Skeletal muscle cell (primary cell): ENCODE measurements at places on chromosomes 5 and 9.

- no peak for DNase-seq
Measured at GRCh38 chr5:88251048-88251711, 17.5 kb downstream of the TMEM161B start.

DNA sequence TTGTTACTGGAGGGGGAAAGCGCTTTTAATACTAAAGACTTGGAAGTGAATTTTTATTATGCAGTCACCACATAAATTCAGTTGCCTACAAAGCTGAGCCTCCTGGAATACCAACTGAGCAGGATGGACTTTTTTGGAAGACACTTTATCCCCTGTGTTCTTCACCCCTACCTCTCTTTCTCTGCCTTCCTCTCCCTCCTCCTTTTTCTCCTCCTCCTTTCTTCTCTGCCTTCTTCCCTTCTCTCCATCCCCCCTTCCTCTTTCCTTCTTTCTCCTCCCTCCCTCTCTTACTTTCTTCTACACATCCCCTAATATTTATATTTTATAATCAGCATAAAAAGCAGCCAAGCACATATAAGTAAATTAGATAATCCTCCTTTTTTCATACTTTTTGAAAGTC is 39.6 kb downstream of the MAP3K1 start:
- DNase-seq, result no peak

- DNase-seq, result no peak
Measured at GRCh38 chr5:172164769-172165212, 23.2 kb downstream of the STK10 start.

GRCh38 chr9:72996684-72997314 is 43.9 kb upstream of the ALDH1A1 start:
- DNase-seq, result no peak

DNA sequence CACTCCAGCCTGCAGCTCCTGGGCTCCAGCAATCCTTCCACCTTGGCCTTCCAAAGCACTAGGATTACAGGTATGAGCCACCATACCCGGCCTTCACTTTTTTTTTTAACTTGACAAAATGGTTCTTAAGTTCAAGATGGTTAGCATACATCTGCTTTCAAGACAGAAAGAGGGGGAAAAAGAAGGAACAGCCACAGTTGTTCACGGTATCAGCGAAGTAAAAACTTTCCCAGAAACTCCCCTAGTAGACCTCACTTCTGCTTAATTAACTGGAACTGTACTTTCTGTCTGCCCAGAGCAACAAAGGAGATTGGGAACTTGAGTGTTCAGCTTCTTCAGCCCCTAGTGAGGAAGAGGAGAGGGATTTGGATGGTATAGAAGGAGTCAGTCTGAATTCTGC is 116.7 kb downstream of the UGCG start:
- DNase-seq, result no peak

- DNase-seq, result peak; percentile 68
Measured at GRCh38 chr9:81613002-81613812, 76.1 kb downstream of the TLE1 start.

DNA sequence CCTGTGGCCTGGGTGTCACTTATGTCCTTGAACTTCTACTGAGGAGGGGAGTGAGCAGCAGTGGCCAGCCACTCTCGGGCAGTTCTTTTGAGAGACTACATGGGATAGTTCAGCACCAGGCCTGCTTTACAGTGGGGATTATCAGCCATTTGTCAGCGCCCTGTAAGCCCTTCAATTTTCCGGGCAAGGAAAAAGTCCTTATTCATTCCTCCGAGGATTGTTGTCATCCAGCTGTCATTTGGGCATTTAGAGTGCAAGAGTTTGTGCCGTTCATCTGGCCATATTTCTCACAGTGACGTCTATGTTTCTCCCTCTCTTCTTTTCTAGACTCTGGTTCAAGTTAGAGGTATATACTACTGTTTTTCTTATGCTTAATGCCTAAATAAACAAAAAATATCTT is 172.8 kb downstream of the TLE4 start:
- no peak for DNase-seq

DNA sequence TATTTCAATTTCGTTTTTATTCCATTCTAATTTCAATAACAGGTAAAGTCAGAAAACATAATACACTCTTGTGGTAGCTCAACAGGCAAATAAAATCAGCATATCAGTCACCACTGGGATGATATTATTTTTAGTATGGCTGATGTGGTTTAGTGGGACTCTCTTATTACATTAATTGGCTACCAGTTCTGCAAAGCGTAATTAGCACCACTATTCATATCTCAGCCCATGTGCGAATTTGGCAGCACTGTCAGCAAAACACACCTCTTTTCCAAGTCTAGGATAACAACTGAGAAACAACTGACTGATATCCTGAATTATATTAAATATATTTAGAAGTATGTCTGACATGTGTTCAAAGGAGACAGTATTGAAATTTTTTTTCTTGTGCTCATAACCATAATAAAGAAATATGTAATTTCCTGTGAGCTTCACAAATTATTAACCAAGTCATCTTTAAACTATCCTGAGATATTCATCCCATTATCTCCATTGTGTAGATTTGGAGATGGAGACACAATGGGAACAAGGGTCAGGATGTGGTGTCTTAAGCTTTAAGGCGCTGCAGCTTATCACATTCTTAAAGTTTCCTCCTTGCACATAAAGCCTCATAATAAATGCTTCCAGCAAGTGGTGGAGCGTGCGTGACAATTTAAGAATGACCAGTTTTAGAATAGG is 212.4 kb downstream of the TLE1 start:
- no peak for DNase-seq

GRCh38 chr5:158354958-158355357 is 496.0 kb upstream of the CLINT1 start:
- no peak for DNase-seq

DNA sequence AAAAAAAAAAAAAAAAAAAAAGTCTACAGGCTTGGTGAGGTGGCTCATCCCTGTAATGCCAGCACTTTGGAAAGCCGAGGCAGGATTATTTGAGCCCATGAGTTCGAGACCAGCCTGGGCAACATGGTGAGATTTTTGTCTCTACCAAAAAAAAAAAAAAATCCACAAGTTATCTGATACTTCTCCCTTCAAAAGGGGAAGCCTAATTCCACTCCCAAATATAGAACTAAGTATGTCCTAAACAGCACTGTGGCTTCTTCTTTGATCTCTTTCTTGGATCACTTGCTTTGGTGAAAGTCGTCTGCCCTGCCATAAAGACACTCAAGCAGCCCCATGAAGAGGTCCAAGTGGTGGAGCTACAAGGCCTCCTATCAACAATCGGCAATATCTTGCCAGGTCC is 18.8 kb upstream of the STING1 start:
- no peak for DNase-seq

- peak; percentile 11 for DNase-seq
Measured at GRCh38 chr5:75461679-75462078, 49.8 kb downstream of the CERT1 start.

DNA sequence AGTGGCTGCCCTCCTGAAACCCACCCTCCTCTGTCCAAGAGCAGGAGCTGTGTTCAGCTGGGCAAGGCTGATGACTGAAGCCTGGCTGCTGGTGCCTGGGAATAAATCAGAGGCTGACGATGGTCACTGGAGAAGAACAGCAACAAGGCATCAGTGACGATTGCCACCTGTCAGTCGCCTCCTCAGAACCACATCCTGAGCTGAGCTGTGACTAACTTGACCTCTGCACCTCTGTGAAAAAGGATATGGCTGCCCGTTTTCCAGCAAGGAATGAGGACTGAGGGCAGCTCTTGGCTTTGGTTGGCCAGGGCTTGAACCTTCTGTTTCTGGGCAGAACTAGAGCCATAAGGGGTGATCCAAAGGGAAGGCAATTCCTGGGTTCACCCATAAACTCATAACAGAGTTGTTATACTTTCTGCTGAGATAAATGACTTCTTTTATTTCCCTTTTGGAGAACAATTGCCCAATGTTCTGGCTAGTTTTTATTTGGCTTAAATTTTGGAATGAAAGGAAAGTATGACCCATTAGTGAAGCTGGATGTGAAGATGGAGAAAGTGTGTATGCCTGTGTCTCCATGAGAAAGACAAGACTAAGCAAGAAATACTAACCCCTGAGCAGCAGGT is 40.1 kb downstream of the TRIP13 start:
- DNase-seq, result no peak

DNA sequence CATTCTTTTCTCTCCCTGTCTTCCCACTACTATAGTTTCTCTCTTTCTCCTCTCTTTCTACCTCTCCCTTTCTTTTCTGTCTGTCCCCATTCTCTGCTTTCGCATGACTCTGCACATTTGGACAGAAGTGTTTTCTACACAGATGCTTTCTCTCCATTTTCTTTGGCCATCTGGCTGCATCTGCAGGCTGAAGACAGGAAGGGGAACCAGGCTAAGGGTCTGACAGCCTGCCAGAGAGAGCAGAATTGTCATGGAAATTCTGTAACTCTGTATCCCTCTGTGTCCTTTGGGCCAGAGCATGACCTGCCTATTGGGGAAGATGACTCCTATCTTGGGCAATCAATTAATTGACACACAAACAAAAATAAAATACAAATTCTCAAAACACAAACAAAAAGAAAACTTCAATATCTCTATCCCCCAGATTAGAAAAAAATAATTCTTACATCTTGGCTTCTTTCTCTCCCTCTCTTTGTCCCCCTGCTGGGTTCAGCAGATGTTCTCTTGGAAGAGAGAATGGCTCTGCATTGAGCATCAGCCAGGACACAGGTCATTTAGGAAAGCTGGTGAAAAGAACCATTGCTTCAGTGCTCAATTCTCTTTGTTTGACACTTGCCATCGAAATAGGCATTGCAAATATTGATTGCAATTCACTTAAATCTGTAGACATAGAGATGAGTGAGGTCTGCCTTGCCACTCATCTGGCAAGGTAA is 415.9 kb upstream of the KLF4 start:
- no peak for DNase-seq

- DNase-seq, result no peak
Measured at GRCh38 chr5:57493034-57493433, 10.4 kb upstream of the ACTBL2 start.

DNA sequence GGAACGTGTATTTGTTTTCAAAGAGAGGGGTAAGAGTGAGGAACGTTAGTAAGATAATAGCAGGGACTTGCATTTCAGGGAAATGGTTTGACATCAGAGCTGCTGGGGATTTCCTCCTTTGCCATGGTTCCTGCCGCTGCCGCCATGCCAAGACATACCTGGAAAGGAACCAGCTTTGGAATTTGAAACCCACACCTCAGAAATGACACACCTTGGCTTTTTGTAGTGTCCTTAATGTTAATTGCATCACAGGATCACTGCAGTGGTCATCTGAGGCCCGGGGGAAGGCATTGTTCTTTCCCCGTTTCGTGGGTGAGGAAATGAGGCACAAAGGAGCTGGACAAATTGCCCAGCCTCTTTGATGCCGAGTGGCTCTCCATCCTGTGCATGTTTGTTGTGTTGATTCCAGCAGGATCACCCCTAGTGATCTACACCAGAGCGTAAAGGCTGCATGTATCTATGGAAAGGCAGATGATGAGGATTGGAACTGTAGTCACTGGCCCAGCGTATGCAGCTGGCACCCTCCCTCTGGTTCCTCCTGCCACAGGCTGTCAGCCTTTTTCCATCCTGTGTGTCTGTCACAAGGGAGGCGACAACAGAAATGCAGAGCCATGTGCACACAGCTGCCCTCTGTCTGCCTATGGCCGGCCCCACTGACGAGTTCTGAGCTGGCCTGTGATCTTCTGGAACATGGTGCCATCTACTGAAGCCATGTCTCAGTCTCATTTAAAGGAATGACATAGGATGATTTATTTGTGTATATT is 37.8 kb downstream of the SLC46A2 start:
- DNase-seq, result no peak

DNA sequence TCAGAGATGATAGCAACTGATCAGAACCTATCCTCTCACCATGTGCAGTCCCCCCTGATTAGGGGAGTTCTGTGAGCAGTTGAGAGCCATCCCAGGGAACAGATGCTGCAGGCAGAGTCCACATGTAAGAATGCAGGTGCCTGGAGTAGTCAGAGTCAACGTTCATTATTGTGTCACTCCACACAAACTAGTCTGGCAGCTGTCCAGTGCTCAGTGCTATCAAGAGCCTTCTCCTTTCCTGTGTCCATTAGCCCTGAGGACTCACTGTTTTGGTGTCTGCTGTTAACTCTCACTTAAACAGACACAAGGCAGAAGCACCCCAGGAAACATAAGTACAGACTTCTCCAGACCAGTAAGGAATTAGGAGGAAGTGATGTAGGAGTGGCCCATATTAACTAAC is 2.5 kb downstream of the SH3TC2 start:
- DNase-seq, result no peak
